ENCODE measurements at places on chromosomes 13 and 19. TPM values are rescaled to one million over a fixed set of nuclear protein-coding genes. Genes with fewer than 3 reads are reported as not detected.

GRCh38 chr19:37778613-37779126 is 716 bp downstream of the ZNF573 start:
- no peak for DNase-seq

- no peak for DNase-seq
Observed at GRCh38 chr19:18781885-18782527, 9.1 kb downstream of the COMP start.

The ZNF626 gene
- total RNA-seq: 6.8 TPM

- no peak for DNase-seq
Observed at GRCh38 chr13:103255587-103256301, 189.5 kb upstream of the SLC10A2 start.

DNA sequence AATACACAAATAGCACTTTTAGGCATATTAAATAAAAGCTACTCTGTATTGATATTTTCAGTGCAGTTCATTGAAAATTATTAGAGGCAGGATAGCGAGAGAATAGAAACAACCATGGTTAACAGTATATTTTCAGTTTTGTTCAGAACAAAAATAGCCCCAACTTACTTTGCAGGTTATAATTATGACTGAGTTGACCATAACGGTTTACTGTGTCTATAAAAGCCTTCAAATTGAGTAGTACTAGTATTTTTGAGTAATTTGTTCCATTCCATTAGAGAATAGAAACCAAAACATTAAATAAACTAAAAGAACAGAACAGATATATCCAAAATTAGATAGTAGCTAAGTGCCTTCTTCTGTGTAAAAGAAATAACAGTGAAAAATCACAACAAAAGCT is 1108.4 kb upstream of the PCDH20 start:
- no peak for DNase-seq

DNA sequence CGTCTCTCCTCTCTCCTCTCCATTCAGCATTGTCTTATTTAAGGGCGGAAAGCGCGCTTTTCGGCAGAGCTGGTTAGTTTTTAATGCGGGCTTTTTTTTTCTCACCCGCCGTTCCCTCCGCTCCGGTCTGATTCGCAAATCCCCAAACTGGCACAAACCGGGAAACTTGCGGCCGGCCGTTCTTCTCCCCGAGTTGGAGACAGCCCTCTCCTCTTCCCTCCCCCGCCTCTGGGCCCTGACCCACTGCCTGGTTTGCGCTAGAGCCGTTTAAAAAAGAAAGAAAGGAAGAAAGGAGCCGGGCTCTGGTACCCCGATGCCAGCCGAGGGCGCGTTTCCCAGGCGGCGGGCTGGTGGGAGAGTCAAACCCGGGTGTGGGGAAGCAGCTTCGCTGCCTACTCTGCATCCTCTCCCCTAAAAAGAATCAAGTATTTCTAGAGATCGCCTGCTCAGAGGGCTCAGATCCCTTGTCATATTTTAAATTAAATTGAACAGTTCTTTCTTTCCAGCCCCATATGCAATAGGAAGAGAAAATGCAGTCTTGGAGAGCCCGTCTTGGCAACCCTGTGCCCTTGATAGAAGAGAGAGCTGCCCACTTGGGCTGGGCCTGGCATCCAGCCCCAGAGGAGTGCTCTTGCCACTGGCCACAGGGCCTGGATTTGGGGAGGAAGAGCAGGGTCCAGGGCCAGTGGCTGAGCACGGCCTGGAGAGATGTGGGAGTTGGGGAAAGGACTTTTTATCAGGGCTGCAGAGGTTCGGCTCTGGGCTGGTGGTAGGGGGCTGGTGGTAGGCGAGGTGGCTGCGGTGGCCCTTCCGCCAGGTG is 19.0 kb downstream of the NFIX start:
- no peak for DNase-seq

GRCh38 chr13:94419925-94420305 is 59.6 kb downstream of the DCT start:
- DNase-seq: no peak

The TRAPPC2B gene
- 12.7 TPM for total RNA-seq

DNA sequence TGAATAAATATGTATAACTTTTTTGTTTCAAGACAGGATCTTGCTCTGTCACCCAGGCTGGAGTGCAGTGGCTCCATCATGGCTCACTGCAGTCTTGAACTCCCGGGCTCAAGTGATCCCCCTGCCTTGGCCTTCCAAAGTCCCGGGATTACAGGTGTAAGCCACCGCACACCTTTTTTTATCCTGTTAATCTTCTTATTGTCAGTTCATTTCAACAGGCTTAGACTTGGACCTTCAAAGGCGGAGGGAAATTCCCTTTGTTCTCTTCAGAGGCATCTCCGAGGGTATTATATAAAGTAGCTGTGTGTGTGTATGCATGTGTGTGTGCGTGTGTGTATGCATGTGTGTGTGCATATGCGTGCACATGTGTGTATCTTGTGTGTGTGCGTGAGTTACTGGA is 35.0 kb downstream of the SUGP2 start:
- DNase-seq: no peak

The ANO8 gene
- 15.3 TPM for total RNA-seq

The KASH5 gene
- total RNA-seq: not detected

DNA sequence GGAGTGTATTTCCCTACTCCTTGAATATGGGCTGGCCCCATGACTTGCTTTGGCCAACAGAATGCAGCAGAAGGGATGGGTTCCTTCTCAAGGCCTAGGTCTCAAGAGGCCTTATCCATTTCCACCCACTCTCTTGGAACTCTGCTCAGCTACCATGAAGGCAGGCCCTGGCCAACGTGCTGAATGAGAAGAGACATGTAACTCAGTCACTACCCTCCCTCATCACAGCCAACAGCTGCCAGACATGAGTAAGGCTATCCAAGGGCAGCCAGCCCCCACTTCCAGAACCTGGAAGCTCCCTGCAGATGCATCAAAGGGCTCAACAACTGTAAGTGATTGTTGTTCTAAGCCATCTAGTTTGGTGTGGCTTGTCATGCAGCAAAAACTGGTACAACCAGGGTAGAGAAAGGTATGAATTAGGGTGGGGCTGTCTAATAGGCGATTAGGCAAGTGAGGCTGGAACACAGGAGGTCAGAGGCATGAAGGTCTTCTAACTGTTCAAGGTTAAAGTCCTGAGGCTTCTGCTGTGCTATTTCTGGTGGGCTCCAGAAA is 1.4 kb upstream of the RASL11A start:
- DNase-seq: no peak
